ENCODE measurements at places on chromosomes 16 and 17.

GRCh38 chr16:49755313-49755620, 100.6 kb downstream of the ZNF423 start:
- no peak for DNase-seq

- DNase-seq = peak; percentile 16
These were observed 14.6 kb upstream of the CD79B start for GRCh38 chr17:63946440-63947363.

DNA sequence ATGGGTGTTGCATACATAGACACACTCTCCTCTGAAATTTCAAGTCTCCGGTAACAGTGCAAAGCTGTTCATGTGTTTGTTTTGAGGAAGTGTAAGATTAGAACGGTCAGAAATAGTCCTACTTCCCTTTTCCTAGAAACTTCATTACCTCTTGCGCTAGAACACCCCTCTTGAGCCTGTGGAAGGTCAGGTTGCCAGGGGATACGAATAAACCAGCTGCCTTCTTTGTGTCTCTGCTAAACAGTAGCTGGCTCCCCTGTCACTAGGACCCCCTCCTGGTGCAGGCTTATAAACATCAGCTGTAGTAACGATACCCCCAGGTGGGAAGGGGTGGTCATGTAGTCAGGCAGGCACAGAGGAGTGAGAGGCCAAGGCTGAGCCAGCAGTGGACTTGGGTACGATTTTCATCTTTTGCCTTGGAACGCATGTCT, 113.4 kb upstream of the RCVRN start:
- DNase-seq = no peak

DNA sequence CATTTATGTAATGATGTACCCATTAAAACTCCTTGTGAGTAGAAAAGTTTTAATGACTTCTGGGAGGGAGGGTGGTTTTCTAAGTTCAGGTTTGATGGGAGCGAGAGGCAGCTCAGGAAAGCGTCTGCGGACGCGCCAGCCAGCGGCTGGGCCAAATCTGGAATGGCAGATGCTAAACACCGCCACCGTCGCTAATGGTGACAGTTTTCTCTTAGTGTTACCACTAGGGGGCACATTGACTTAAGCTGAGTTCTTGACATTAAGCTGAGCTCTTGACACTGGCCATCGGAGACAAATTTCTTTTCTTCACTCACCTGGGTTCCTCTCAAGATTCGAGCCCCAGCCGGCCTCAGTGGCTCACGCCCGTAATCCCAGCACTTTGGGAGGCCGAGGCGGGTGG, 6.7 kb downstream of the TRPV1 start:
- DNase-seq = no peak

GRCh38 chr17:14321980-14322776, 21.3 kb downstream of the HS3ST3B1 start:
- no peak for DNase-seq

Measured in NCI-H2171 treated with DMSO at 0.1 percent for 48 hours (cell line).